ENCODE measurements at places on chromosomes 3 and 15. TPM values are rescaled to one million over a fixed set of nuclear protein-coding genes. Genes with fewer than 3 reads are reported as not detected.
A peak's percentile ranks its signal among the peaks of the same experiment; 100 is the strongest.

DNA sequence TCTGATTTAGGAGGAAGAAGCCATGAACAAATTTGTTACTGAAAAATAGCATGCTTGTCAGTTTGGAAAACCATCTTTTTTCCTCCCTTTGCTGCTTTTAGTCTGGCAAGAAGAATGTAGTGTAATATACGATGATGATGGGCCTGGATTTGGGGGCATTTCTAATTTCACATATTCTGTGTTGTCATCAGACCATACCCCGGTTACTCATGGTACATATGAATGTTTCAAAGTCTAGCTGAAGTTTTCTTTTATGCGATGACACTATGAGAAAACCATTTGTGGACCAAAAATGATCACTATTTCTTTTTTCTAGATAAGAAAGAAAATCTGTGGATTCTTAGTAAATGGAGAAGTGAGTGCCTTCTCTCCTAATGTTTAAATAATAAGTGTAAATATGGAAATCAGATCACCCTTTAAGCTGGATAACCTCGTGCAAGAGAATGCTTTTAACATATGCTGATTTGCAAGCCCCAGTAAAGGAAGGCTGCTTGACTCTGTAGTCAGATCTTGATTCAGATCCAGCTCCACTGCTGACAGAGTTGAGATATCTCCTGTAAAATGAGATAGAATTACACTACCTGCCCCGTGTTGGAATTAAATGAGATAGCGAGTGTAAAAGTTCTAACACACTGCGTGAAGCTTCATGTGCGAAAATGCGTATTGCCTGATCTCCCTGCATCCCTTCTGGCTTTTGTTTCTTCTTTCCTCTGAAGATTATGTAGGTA is 3.0 kb downstream of the MEF2A start:
- DNase-seq: no peak

GRCh38 chr15:67396114-67396513 is 124.8 kb upstream of the C15orf61 start:
- no peak for DNase-seq

GRCh38 chr3:18111796-18112232 is 313.3 kb downstream of the SATB1 start:
- DNase-seq: no peak

DNA sequence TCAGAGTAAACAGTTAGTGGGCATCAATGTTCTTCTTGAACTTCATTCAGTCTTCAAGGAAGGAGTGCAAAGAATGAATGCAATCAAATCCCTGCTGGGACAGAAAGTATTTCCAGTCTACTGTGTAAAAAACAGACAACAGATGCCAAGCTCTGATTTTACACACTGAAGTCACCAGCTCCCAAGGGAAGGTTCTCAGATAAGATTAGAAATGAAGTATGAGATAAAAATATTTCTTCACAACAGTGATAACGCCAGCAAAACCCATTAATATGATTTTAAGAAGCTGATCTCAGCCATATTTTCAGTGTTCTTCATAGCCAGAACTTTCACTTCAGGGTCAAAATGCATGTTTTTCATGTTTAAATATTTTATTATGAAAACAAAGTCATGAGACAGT is 265.6 kb downstream of the CTNNB1 start:
- no peak for DNase-seq

The CFAP44 gene
- 7.9 TPM for total RNA-seq

The C3orf33 gene
- total RNA-seq: 9.4 TPM

DNA sequence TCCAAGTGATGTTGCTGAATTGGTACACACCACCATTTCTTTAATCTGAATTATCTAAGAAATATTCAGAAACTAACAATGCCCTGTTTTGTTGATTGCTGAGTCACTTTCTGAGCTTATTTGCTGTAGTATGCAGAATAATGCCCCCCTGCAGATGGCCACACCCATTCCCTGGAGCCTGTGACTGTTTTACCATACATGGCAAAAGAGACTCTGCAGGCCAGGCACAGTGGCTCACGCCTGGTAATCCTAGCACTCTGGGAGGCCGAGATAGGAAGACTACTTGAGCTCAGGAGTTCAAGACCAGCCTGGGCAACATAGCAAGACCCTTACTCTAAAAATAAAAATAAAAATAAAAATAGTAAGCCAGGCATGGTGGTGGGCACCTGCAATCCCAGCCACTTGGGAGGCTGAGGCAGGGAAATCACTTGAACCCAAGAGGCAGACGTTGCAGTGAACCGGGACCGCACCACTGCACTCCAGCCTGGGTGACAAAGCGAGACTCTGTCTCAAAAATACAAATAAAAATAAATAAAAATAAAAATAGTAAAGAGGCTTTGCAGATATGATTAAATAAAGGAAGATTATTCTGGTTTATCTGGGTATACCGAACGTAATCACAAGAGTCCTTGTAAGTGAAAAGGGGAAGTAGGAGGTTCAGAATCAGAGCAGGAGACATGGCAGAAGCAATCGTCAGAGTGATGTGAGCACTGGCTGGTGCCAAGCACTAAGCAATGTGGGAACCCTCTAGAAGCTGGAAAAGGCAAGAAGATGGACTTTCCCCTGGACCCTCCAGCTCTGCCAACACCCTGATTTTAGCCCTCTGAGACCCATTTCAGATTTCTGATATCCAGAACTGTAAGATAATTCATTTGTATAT is 19.0 kb downstream of the PCYT1A start:
- DNase-seq: no peak

The STRA6 gene
- 13.6 TPM for total RNA-seq

The CTDSPL gene
- 33.7 TPM for total RNA-seq

GRCh38 chr15:45333550-45333949 is 44.8 kb downstream of the GATM start:
- peak; percentile 64 for DNase-seq

DNA sequence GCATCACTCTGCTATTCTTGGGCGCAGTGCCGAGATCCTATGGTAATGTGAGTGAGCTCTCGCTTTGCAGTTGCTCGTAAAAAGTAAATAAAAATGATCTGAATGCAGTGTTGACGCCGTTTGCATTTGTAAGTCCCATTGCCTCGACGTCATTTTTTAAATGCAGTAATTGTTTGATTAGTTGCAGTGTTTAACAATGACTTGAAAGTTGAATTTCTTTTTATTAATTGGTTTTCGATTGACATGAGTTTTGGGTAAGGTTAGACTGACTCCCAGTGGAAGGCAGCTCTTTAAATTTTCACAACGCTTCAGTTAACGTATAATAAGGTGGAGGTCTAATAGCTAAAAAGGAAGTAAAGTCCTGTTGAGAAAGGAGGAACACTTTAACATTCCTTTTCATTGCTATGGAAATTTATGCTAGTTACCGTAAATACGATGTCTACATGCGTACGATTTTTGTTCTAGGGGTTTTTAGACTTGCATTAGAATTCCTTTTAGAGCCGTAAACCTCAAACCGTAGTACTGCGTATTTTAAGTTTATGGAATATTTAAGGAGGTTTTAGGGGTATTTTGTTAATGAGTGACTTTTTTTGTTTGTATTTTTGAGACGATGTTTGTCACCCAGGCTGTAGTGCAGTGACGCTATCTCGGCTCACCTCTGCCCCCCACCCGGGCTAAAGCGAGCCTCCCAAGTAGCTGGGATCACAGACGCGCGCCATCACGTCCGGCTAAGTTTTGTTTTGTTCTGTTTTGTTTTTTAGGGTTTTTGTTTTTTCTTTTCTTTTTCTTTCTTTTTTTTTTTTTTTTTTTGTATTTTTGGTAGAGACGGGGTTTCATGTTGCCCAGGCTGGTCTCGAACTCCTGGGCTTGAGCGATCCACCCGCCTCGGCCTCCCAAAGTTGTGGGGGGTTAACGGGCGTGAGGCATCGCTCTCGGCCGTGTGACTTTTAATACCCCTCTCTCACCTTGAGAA is 1.4 kb downstream of the MORF4L1 start:
- peak; percentile 27 for DNase-seq

DNA sequence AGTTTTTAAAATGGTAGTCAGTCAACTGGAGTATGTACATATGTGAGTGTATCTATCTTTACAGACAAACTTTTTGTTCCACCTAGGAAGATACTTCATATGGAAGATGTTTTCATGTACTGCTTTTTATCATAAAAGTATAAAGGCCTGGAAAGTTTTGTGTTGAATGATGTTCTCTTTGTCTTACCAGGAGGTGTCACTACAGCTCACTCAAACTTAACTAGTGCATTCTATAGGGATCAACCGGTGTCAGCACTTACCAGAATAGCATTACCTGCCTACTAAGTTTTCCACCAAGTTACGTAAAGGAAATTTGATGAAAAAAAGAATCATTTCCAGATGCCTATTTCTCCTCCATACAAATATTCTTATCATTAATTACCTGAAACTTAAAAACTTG is 522.6 kb upstream of the SEMA6D start:
- DNase-seq: peak; percentile 47

- no peak for DNase-seq
Observed at GRCh38 chr15:78740904-78741274, 70.4 kb downstream of the ADAMTS7 start.

DNA sequence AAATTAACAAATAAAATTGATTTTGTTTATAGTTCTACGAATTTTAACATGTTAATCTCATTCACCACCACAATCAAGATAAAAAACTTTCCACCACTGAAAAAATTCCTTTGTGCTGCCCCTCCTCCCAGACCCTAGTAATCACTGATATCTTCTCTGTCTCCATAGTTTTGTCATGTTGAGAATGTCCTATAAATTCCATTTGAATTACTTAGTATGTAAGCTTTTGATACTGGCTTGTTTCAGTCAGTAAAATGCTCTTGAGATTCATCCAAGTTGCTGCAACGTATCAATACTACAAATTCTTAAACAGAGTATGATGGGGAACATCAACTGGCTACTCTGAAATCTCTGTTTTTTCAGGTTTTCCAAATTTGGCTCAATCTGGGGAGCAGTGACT is 129.6 kb downstream of the CTNNB1 start:
- DNase-seq: no peak

The GBE1 gene
- total RNA-seq: 23.9 TPM

DNA sequence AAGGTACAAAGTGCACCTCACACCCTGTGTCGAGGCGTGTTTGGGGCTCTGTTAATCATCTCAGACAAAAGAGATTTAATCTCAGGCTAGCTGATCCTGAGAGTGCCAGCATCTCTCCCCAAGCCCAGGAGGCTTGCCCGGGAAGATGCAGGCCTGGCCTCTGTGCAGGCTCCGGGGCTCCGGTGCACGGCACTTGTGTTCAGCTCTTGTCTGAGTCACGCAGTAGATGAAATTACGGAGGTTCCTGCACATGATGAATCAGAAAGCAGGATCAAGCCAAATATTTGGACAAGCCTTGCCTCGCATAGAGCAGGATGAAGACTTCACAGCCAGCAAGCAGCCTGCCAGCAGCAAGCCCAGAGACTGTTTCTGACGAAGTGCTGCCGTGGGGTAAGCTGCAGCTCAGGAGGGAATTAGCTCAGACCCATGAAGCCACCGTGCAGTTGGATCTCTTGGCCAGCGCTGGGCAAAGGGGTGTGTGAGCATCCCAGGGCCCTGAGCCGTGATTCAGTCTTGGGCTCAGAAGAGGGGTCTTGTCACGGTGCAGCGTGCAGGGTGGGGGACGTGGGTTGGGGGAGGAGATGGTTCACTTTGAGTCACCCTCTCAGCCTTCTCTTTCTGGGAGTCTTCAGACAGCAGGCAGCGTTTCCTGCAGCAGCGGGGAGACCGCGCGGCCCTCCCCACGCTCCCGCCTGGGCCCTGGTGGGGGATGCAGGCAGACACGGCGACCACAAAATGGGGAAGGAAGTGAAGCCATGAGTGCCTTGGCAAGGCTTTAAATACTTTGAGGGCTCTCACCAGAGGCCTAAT is 89.2 kb upstream of the MEF2A start:
- DNase-seq: peak; percentile 74

- DNase-seq: no peak
Observed at GRCh38 chr15:30001602-30002001, 81.2 kb upstream of the GOLGA8J start.

DNA sequence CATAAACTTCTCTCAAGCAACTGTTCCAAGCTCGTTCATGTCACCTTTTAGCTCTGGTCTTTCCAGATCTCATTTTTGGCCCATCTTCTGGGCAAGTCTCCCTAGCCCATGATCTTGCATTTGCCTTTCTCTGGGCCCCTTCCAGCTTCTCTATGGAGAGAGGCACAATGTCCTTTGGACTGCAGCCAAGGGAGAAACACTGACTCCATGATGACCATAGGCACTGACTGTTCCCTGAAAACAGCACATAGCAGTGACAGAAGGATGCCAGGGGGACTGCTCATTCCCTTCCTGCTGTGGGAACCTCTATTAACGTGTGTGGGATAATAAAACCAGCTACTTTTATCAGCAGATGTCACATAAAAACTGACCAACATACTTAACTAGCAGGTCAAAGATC is 60.3 kb downstream of the STRIT1 start:
- peak; percentile 45 for DNase-seq

The CATSPER2 gene
- 3.9 TPM for total RNA-seq

- DNase-seq: no peak
Observed at GRCh38 chr15:64029110-64029509, 17.2 kb downstream of the DAPK2 start.

The DAZL gene
- 0.33 TPM for total RNA-seq

DNA sequence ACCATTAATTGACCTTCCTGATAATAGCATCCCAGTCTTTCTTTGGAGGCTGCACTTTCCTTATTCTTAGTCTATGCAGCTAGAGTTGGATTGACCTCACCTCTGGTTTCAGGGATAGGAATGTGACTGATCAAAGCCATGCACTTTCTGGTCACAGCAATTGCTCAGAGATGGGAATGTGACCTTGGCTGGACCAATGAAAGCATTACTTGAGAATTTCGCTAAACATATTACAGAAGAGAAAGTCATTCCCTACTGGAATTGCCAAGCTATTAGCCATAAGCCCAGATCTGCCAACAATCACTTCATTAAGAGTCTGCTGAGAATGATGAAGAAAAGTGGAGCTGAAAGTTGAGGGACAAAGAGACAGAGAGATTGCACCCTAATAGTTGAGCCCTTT is 32.7 kb downstream of the RTP1 start:
- DNase-seq: no peak

- DNase-seq: no peak
Observed at GRCh38 chr3:43505351-43505750, 116.5 kb downstream of the ANO10 start.

The GHSR gene
- total RNA-seq: not detected

DNA sequence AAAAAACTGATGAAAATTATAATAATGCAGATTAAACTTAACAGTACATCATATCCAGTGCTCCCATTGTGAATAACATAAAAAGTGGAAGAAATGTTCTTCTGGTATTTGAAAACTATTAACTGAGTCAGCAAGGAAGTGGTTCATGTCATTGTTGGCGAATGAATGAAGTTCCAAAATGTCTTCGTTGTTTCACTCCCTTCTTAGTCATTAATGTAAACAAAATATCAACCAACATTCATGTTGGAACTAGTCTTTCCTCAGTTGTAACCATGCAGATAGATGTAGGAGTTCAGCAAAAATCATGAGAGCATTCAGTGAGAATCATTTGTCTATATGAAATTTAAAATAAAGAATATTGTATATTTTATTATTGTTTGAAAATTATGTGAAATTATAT is 44.1 kb upstream of the ICE2 start:
- DNase-seq: no peak

All from hepatocyte (in vitro differentiated cells).